ENCODE measurements at places on chromosomes 3 and 15.
A peak's percentile ranks its signal among the peaks of the same experiment; 100 is the strongest.

GRCh38 chr3:121661376-121661775, 673 bp upstream of the HCLS1 start:
- DNase-seq = no peak

- DNase-seq = peak; percentile 51
Measured at GRCh38 chr3:120198305-120198878, 86.6 kb downstream of the GPR156 start.

DNA sequence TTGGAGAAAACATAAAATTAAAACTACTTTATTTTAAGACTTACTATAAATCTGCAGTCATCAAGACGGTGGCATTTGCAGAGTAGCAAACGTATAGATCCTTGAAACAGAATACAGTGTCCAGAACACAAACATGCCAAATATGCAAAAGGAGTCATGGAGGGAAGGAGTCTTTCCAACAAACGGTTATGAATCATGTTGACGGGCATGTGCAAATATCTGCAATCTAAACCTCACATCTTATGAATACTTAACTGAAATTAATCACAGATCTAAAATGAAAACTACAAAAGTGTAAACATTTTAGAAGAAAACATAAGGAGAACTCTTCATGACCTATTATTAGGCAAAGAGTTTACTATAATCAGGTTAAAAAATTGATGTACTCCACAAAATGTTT, 69.4 kb downstream of the TFRC start:
- DNase-seq = no peak

GRCh38 chr3:13075318-13075717, 2.1 kb upstream of the IQSEC1 start:
- no peak for DNase-seq

GRCh38 chr3:107651782-107652181, 129.0 kb downstream of the BBX start:
- DNase-seq = no peak

Measured in Karpas-422 (cell line).